ENCODE measurements at places on chromosomes 1 and 21. TPM values are rescaled to one million over a fixed set of nuclear protein-coding genes. Genes with fewer than 3 reads are reported as not detected.

AMPD1 gene
- total RNA-seq = not detected

DNA sequence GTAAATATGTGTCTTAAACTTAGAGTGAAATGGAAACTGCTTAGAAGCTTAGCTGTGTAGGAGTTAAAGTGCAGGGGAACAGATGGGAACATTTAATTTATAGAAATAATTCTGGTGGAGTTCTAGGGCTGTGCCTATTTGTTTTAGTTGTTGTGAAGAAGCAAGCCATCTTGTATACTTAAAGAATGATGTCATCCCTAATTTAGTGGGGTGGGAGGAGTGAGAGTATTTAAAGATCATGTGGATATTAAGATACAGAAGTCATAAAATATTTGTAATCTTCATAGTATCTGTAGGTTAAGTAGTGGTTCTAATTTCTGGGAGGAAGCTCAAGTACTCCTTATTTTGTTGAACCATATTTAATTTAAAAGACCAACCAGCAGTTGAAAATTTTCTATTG, 41.5 kb downstream of the BACH1 start:
- no peak for DNase-seq

DNA sequence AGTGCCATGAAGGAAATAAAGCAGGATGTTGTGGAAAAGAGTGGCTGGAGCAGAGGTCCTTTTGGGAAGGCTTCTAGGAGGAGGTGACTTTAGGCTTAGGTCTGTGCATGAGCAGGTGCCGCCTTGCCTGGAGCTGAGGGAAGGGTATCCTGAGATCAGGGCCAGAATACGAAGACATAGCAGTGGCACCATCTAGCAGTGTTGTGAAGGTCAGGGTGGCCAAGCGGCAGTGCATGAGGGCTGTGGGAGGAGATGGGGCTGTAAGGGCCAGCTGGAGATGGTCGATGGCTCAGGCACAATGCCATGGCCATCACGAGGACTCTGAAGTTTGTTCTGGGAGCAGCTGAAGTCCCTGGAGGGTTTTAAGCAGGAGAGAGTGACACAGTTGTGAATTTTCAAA, 219.5 kb downstream of the PTPRU start:
- DNase-seq = no peak

- no peak for DNase-seq
Measured at GRCh38 chr1:160143695-160144094, 7.7 kb upstream of the ATP1A4 start.

DNA sequence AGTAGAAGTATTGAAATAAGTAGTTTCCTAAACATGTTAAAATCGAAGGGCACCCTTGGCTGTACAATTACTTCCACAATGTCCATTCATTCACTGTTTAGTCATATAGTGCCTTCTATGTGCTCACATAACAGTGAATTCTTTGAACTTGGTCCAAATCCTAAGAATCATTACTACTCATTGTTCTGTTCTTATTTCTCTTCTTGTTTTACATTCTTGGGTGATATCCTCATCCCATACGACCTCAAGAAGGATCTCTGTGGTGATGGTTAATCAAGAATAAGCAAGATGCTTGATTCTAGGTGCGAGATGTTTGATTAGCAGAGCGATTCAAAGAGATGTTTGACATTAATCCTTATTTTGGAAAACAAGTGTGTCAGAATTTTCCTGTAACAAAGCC, 667.4 kb upstream of the ZP4 start:
- no peak for DNase-seq

- no peak for DNase-seq
Measured at GRCh38 chr1:155537193-155537592, 25.4 kb downstream of the ASH1L start.

DNA sequence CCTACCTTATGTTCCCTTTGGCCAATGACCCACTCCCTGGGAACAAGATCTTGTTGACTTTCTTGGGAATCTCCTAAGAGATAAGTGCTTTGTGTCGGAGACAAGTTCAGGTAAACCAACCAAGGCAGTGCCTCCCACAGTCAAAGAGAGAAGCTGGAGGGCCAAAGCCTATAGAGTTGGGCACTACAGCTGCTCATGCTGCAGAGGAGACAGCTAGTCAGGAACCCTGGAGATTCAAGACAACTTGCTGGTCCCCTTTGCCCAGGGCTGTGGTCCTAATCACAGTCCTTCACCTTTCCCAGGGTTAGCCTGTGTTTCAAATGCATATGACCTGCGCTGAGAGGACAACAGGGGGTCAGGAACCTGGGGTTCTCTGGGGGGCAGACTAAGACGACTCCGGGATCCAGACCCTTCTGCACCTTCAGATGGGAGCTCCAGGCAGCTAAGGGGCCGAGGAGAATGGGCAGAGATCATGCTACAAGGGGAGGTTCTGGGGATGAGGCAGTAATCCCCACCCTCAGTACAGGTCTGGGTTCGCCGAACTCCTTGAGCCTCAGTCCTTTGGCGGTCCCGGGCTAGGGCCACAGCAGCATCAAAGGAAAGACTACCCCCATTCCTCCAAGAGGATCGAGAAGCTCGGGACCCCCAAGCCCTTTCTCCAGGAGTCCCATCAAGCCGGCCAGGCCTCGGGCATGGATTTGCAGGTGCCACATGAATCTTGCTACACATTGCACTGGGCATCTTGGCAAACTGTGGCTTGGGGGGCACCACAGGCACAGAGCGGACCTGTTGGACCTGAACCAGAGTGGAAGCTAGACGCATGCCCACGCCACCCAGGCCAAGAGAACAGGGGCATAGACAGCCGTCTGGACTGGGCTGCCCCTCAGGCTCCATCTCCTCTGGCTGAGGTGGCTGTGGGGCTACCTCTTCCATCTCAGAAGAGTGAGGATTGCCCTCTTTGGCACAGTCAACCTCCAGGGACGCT, 2.0 kb upstream of the USF1 start:
- DNase-seq = no peak

DNA sequence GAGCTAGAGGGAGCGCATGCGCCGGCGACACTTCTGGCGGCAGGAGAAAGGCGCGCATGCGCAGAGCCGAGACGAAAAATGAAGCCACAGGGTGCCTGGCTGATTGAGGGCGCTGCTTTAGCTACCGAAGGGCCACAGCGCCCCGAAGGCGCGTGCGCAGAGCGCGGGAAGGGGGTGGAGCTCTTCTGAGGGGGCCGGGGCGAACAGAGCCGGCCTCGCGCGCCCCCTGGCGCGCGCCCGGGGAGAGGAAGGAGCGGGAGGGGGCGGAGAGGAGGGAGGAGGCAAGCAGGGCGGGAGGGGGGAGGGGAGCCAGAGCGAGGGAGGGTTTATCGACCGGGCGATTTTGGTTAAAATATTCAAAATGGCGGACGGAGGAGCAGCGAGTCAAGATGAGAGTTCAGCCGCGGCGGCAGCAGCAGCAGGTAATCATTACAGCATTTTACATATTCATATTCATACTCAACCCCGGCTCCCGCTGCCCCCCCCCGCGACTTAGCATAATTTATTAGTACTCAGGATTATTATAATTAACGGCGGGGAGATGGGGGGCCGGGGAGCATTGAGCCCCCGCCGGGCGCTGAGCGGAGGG, at the start of gene POU2F1:
Gene POU2F1 (plus strand): TSS at position 350 of the 589 bp plus-strand sequence. CDS start 12 bp downstream, at position 362.
- DNase-seq = peak; percentile 98

DNA sequence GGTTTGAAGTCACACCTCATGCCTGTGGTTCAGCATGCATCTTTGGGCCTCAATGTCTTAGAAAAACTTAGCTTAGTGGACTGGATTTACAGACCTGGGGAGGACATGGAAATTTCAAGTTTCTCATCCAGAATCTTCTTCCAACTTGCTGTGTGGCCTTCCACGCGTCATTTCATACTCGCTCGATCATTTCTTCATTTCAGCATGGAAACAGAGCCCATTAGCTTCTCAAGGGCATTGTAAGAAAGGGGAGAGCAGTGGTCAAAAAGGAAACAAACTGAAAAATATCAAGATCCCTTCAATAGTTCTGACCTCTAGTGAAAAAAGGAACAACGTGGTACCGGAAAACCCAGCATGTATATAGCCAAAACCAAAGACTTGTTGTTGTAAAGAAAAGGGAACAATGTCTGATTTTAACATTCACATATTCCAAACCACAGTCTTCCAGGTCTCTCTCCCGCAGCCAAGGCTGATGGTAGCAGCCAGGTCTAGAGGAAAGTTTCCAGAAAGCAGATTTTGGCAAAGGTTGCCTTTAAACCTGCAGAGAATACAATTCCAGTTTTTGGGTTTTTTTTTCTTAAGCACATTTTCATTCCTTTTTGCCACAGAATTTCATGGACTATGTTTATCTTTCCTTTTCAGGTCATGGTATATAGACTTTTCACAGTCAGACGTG, 97.0 kb upstream of the CDC42BPA start:
- DNase-seq = no peak

GRCh38 chr1:151135433-151136385, 10.7 kb downstream of the SEMA6C start:
- no peak for DNase-seq

DNA sequence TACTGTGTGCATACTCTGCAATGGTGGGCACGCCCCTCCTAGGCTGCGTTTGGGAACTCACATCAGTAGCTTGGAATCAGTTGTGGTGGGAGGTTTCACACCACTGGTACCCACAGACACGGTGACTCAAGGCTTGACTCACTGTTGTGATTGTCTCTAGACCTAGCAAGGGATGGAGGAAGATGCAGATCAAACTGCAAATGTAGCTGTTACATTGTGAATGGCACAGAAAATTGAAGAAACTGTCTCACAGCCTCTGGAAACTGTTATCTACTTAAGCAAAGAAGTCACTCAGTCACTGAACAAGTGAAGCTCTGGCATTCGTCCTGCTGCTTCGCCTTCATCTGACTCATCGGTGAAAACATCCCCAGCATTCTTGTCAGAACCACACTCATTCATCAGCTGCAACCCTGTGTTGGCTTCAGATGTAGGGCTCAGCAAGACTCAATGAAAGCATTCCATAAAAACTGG, 59.5 kb downstream of the POFUT2 start:
- no peak for DNase-seq

- no peak for DNase-seq
Measured at GRCh38 chr1:18735224-18735997, 104.8 kb downstream of the PAX7 start.

DNA sequence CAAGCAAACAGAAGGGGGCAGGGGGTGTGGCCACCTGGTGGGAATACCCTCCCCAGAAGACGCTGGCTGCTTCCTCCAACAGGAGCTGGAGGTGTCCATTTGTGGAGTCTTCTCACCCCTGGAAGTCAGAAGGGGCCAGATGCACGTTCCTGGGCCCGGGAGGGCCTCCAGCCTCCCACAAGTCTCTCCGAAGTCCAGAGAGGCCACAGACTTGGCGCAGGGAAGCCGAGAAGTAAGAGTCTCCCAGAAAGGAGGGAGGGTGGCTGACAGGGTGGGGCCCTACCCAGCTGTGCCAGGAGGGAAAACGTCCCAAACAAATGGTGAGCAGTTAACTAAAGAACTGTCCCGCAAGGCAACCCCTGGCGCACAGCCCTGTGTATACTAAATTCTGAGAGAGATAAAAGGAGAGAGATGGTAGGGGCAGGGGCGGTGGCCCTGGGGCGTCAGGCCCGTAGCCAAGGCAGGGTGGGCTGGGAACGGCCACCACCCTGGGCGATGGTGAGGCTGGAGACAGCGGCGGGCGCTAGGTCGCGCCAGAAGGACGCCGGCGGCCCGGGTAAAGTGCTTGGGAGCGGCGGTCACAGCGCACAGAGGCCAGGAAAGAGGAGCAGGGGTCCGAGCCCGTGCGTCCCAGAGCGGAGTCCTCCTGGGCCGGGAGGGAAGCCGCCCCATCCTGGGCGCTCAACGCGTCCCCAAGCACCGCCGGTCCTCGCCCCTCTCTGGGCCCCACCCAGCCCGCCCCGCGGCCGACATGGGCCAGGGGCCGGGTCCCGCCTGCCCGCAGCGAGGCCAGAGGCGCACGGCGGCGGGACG, 1.2 kb downstream of the CHD5 start:
- DNase-seq = no peak

- no peak for DNase-seq
Measured at GRCh38 chr1:235876402-235876841, 9.7 kb upstream of the LYST start.
